ENCODE measurements at places on chromosomes 16 and 17.

DNA sequence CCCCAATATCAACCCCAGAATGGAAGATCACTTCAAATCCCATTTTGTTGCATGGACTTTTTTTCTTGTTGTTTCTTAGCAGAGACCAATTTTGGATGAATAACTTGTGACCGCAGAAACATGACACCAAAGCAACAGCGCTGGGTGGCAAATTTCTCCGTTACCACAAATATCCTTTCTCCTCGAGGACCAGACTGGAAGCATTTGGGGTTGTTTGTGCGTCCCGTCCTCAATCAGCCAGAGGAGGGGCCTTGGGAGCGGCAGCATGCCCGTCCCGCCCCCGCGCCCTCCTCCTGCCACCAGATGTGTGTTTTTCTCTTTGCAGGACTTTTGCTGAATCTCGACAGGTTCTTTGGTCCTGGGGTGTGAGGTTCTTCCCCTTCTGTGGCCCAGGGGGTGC is 282.5 kb upstream of the FOXF1 start:
- no peak for DNase-seq

DNA sequence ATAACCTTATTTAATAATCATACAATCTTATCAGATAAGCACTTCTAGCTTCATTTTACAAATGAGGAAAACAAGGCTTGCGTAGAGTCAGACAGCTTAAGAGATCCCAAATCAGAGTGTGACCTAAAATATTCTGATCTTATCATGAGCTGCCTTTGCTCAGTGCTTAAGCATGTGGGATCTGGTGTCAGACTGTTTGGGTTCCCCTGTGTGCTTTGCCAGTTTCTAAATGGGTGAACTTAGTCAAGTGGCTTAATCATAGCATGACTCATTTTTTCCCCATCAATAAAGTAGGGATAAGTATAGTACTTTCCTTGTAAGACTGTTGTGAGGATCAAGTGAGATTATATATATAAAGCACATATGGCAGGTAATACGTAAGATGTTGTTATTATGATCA is 612.6 kb upstream of the C16orf82 start:
- no peak for DNase-seq

DNA sequence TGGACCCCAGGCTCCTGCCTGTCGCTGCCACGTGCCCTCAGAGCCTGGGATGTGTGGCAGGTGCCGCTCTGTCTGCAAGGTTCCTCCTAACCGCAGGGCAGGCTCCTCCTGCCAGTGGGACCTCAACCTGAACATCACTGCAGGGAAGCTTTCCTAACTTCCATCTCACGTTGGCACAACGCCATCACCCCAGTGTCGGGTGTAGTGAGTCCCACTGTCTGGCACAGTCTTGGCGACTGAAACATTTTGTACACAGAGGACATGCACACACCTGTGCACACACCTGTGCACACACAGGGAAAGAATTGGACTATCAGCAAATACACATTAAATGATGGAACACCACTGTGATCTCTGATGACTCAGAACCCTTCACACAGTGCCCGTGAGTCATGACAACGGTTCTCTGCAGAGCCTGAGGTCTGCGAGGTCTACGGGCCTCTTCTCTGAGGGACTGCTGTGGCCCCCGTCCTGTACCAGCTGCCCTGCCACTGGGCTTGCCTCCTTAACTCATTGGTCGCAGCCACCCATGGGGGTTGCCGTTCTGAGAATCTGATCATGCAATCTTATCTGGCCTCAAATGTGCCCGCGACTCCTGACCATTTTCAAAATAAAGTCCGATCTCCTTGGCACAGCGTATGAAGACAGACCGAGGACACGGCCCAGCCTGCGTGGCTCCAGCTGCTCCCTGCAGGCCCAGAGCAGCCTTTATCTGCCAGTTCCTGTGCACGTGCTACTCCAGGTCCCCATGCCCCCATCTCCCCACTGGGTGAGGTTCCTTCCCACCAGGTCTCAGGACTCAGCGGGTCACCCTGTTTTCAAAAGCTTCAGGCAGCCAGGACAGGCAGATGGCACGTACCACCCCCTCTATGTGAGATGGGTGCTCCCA is 7.6 kb downstream of the CCDC57 start:
- no peak for DNase-seq

GRCh38 chr16:1809281-1809801 is 15.8 kb upstream of the IGFALS start:
- no peak for DNase-seq

DNA sequence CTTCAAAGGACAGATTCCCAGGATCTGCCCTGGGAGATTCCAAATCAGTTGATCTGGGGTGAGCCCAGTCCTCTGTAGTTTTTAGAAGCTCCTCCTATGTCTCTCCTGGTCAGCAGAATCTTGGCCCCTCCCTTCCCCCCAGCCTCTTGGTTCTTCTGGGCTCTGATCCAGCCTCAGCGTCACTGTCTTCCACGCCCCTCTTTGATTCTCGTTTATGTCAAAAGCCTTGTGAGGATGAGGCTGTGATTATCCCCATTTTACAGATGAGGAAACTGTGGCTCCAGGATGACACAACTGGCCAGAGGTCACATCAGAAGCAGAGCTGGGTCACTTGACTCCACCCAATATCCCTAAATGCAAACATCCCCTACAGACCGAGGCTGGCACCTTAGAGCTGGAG is 840 bp upstream of the CDH5 start:
- no peak for DNase-seq

- no peak for DNase-seq
Measured at GRCh38 chr16:15417197-15417596, 17.2 kb upstream of the BMERB1 start.

DNA sequence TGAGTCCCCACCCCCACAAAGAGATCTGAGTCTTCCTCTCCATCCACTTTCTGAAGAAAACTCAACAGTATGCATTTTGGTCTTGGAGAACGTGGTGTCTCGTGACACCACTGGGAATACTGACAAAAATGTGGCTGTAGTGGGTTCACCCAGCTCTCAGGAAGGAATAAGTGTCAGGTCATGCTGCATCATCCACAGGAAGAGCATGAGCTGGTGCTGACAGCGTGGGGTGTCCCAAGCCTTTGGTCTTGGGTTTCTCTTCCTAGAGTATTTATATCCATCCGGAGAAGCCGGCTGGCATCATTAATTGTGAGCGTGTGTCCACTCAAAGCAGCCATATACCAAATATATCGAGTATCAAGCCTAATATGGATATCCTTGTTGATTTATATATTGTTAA is 55.9 kb downstream of the C17orf67 start:
- no peak for DNase-seq

DNA sequence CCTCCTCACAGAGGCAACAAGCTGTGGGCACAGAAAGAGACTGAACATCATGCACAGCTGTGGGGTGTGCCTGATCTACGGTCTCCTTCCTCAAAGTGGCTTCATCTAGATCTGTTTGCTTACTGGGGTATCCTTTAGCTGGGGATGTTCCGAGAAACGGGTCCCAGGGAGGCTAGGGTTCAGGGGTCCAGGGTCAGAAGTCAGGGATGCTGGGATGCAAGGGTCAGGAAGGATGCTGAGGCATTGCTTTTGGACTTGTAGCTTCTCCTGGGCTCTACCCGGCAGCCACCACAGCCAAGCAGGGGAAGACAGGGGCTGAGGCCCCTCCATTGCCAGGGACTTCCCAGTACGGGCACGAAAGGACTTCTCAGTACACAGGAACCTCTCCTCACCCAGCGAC is 6.6 kb downstream of the CD300LG start:
- no peak for DNase-seq

DNA sequence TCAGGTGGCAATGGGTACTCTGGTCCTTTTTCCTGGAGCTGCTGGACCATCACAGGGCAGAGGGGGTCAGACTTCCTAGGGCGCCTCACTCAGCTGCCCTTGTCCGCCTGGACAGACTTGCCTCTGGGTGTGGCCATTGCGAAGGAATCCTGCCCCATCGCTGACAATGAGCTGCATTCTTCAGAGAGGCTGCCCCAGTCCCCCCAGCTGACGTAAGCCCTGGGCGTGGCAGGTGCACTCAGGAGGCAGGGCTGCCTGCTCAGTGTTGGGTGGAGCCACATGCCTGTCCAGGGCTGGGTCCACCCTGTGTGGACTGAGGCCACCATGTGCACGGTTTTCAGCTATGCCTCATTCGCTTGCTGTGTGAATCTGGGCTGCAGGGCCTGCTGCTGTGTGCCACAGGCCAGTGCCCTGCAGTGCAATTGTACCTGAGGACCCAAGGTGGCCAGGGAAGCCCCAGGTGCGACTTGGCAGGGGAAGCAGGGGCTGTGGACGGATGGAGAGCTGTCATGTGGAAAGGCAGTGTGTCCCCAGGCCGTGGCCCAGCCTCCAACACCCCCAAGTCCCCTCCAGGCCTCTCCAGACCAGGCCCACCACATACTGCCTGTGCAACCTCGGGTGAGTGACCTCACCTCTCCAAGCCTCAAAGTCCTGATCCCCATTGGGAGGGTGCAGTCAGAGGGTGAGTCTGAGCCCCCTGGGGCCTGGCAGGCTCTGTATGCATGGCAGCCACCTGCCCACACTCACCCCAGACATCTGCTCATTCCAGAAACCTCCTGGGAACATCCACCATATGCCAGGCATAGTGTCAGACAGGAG is 14.0 kb upstream of the MPRIP start:
- DNase-seq = no peak

Data from vagina (tissue), 2 donors.